ENCODE measurements at places on chromosomes 7 and 10.

GRCh38 chr10:28302012-28302637, 739 bp downstream of the MPP7 start:
- DNase-seq: no peak

GRCh38 chr7:134004829-134005505, 122.2 kb upstream of the LRGUK start:
- DNase-seq: no peak

DNA sequence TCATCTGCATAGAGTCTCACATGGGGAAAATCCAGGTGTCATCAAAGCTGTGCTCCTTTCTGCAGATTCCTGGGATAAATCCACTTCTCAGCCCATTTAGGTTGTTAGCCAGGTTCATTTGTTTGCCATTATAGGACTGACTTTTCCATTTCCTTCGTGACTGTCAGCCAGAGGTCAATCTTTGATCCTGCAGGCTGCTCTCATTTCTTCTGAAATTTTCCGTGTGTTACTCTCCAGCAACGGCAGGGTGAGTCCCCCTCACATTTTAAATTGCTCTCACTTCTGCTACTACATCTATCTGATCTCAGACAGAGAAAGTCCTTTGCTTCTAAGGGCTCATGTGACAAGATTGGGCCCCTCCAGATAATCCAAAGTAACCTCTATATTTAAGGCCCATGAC, 150.7 kb upstream of the BET1 start:
- DNase-seq: no peak

DNA sequence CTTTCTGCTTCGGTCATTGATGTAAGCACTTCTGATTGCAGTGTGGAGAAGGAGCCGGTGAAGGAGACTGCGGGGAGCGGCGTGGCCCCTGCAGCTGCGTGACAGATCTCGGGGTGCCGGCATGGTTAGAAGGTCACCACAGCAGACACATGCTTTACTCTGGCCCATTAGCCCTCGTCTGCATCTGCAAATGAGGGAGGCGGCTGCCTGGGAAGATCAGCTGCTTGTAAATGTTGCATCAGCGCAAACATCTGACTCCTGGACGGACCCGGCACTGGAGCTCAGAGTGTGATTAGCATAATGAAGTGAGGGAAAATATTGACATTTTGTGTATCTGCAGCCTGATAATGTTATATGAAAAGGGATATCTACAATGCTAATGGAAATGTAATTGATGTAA, 30.5 kb upstream of the MNX1 start:
- no peak for DNase-seq

GRCh38 chr10:46544989-46545791, 11.3 kb downstream of the GPRIN2 start:
- DNase-seq: peak; percentile 11

DNA sequence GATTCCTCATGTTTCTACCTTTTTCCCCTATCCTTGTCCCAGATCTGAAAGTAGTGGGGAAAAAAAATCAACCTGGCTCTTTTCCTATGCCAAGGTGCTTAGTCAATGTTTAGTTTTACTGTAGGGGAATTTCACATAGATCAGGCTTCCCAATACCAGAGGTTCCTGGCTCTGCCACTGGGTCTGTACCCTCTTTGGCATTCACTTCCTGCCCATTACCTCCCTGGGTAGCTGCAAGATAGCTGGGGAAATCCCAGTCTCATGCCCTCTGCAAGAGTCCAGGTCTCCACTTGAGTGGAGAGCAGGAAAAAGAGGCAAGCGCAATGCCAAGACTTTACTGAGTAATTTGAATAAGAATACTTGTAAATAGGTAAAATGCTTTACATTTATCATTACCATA, 3.5 kb upstream of the BPGM start:
- no peak for DNase-seq

DNA sequence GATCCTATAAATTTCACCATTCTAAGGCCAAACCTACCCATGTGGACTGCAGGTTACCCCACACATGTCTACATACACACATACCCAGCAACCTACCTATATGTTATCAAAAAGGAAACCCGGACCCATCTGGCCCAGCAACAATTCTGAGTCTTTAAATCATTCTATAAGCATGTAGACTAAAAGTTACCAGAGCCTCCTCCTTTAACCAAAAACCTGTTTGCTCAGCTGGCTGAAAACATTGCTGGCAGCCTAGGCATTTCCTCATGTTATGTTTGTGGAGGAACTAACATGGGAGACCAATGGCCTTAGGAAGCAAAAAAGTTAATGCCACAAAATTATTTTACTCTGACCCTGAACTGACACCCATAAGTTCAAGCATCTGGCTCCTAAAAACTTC, 5.3 kb upstream of the ADCK2 start:
- no peak for DNase-seq

DNA sequence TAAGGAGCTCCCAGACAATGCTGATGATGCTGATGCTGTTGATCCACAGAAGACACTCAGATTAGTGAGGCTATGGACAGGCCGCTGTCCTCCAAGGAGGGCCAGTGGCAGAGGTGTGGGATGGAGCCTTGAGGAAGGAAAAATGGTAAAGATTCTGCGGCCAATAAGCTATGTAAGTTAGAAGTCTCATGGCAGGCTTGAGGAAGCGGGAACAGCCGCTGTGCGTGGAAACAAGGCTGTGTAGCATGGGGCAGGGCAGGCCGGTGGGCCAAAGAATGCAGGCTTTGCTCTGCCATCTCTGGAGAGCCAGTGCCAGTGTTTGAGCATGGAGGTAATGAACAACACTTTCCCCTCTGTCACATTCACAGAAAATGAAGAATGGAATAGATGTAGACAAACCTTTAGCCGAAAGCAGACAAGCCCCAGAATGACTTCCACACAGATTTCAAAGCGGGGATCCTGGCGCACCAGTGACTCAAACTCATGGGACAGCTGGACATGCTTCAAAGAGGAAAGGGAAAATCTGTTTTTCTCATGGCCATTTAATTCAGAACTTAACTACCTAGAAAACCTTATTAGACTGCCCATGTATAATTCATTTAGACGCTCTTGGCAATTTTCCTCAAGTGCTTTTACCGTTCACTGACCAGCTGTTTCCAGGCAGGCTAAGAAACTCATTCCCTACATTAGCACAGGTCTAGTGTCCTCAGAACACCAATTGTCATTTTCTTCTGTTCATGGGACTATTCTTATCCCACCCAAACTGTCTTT, 16.9 kb upstream of the FIGNL1 start:
- no peak for DNase-seq

- DNase-seq: no peak
These were observed 47.3 kb downstream of the YKT6 start for GRCh38 chr7:44247868-44248651.

- no peak for DNase-seq
These were observed 30.6 kb upstream of the CTBP2 start for GRCh38 chr10:125190946-125191345.

- DNase-seq: no peak
These were observed 19.3 kb downstream of the VWA2 start for GRCh38 chr10:114258274-114258840.

DNA sequence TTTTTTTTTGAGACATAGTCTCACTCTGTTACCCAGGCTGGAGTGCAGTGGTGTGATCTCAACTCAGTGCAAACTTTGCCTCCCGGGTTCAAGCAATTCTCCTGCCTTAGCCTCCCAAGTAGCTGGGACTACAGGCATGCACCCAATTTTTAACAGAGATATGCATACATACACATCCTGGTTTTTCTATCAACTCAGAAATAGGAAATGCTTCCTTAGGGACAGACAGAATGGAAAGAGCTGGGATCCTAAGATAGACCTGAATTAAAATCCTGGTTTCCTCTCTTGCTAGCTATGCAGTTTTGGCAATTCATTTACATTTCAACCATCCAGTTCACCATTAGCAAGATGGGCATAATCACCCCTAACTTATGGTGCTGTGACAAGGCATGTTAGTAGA, 347.5 kb downstream of the GPAM start:
- no peak for DNase-seq

GRCh38 chr7:1331561-1332467, 99.1 kb downstream of the UNCX start:
- no peak for DNase-seq
